Stimulated activated naive B cell treated with anti-CD40 and anti-IgM and Interleukin-4, amounts not matched to agents 10 μg/mL and 1 μg/mL and 100 μg/mL, for 72 hours (primary cell): ENCODE measurements at places on chromosomes 2 and 18.

- DNase-seq, result no peak
Measured at GRCh38 chr18:25735459-25735858, 355.0 kb downstream of the SS18 start.

GRCh38 chr2:99420751-99421299 is 69.0 kb downstream of the REV1 start:
- no peak for DNase-seq

- DNase-seq, result peak; percentile 6
Measured at GRCh38 chr2:44753552-44754285, 187.8 kb upstream of the SIX3 start.

GRCh38 chr18:13688191-13689136 is 37.9 kb downstream of the FAM210A start:
- no peak for DNase-seq

GRCh38 chr2:63651861-63652651 is 63.3 kb downstream of the MDH1 start:
- DNase-seq, result no peak
